CD8-positive, alpha-beta memory T cell (primary cell): ENCODE measurements at places on chromosomes 1 and 21.

- DNase-seq: no peak
Observed at GRCh38 chr1:188363943-188364342, 1535.2 kb downstream of the PLA2G4A start.

DNA sequence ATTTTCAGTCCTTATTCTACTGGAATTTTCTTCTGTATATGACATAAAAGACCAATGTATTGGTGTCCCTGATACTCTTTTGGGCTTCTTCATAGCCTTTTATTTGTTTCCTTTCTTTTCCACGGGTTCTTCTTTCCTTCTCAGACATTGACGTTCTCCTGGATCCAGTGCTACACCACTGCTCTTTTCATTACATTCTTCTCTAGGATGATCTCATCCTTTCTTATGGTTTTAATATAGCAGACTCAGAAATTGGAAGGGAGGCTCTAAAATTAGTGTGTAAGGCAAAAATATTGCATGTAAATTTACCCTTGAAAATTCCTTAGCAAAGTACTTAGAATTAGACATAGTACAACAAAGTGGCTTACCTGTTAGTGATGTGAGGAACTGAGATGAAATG, 65.3 kb downstream of the SELENOF start:
- no peak for DNase-seq

DNA sequence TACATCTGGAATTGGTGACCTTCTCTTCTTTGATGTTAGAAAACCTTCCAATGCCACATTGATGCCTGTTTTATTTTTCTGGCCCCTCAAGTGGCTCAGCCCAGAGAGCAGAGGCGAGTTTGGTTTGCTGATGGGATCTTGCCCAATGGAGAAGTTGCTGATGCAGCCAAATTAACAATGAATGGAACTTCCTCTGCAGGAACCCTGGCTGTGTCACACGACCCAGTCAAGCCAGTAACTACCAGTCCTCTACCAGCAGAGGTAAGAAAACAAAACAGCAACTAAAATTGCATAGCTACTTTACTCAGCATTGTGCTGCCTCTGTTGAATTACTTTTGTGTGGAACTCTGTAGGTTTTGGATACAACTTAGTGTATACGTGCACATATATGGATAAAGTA, 97.6 kb downstream of the CC2D1B start:
- DNase-seq: no peak

- DNase-seq: no peak
Observed at GRCh38 chr1:172465617-172466016, 21.7 kb upstream of the PIGC start.

GRCh38 chr1:200473698-200474371, 64.0 kb upstream of the ZNF281 start:
- DNase-seq: no peak

- DNase-seq: no peak
Observed at GRCh38 chr1:30533141-30533540, 190.2 kb downstream of the MATN1 start.

- no peak for DNase-seq
Observed at GRCh38 chr21:41614511-41614910, 106.6 kb upstream of the TMPRSS2 start.

GRCh38 chr1:218953386-218953785, 220.3 kb upstream of the LYPLAL1 start:
- no peak for DNase-seq

DNA sequence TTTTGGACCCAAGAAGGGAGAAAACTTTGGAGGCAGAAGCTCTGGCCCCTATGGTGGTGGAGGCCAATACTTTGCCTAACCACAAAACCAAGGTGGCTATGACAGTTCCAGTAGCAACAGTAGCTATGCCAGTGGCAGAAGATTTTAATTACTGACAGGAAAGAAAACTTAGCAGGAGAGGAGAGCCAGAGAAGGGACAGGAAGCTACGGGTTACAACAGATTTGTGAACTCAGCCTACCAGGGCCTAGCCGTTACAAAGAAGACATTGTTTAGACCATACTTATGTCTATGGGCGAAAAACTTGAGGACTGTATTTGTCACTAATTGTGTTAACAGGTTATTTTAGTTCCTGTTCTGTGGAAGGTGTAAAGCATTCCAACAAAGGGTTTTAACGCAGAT, 10.4 kb upstream of the ACOT11 start:
- no peak for DNase-seq
